Eye (tissue), 1 donor: ENCODE measurements at places on chromosomes 3 and 15.

DNA sequence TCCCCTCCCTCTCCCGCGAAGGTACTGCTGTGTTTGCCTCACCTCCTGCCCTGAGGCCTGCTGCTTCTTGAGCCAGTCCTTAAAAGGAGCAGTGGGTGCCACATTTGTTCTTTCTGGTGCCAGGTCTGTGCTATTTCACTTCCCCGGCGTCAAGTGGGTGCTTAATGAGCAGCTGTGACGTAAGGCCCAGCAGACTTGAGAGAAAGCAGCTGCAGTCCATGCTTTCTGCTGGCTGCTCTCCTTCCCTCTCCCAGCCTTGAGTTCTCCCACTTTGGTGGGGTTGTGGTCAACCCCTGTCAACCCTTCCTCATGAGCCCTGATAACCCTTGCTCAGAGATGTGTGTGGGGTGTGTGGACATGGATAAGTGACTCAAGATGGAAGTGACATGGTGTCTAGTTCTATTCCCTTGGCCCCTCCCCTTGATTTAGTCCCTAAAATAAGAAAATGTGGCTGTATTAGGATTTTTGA is 6.9 kb downstream of the INAFM2 start:
- no peak for DNase-seq

DNA sequence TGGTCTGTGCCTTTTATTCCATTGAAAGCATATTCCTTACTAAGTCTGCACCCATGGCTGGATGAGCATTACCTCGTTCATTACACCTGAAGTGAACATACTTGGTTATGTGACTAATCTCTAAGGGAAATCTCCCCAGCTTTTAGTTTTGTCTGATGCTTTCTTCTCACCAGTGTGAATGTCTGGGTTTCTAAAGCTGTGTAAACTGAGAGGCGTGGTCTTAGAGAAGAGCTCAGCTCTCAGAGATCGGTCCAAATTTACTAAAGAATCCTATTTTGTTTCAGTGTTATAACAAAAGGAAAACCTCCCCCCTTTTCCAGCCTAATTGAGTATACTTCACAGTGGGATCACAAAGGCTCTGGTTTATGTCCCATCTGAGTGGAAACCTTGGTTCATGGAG is 352.3 kb downstream of the PTPRG start:
- DNase-seq = no peak

GRCh38 chr3:126994661-126995245 is 11.8 kb downstream of the PLXNA1 start:
- DNase-seq = no peak

DNA sequence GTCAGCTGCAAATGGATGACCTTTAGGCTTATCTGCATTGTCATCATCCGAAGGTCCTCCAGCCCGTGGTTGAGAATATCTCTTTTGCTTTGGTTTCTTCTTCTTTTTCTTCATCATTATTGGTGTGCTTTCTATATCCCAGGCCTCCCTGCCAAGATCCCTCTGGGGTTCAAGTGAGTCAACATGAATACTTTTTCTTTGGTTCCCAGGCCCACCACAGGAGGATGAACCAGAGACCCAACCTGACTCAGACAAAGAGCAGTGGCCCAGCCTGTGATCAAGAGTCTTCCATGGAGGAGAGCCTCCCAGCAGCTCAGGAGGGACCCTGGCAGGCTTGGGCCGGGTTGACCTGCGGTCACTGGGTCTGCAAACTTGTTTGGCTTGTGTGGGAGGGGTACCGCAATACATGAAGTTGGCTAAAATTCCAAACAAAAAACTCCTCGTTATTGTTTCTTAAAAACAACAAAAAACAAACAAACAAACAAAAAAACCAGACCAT is 104.2 kb downstream of the MAP4 start:
- no peak for DNase-seq

DNA sequence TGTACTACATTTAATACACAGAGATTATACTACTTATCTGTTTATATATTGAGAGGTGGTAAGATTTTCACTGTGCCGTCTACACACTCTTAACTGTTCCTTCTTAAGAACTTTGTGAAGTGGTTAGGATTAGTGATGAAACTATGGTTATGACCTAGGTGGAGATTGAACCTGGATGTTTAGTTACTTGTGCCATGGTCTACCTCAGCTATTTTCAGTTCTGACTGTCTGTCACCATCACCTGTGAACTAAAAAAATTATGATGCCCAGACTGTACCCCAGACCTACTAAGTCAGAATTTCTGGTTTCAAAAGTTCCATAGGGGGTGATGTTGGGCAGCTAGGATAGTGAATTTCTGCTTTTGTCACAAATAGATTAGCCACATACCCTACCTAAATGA is 6.4 kb downstream of the RASA2 start:
- no peak for DNase-seq

DNA sequence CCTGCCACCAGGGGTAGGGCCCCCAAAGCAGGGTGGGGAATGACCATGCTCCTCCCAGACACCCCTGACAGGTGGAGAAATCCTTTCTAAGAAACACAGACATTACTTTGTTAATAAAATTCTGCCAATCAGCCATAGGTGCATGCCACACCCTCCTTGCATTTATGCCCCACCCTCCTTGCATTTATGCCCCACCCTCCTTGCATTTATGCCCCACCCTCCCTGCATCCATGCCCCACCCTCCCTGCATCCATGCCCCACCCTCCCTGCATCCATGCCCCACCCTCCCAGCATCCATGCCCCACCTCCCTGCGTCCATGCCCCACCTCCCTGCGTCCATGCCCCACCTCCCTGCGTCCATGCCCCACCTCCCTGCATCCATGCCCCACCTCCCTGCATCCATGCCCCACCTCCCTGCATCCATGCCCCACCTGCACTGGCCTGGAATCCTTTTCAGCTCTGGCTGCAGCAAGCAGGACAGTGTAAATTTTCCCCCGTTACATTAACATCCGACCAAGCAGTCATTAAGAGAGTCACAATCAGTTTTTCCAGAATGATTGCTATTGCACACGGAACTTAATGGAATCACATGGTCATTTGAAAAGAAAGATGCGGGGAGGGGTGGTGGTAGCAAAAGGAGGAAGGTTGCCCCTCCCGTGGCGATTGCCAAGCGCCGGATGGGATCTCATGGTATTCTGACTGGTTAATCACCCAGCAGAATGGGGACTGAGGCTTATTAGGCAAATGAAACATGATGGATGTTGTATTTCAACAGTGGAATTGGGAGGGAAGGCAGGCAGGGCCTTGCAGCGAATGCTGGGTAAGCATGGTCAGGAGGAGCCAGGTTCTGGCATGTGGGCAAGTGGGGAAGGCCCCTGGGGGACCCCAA is 91.2 kb downstream of the TLE3 start:
- DNase-seq = peak; percentile 80

DNA sequence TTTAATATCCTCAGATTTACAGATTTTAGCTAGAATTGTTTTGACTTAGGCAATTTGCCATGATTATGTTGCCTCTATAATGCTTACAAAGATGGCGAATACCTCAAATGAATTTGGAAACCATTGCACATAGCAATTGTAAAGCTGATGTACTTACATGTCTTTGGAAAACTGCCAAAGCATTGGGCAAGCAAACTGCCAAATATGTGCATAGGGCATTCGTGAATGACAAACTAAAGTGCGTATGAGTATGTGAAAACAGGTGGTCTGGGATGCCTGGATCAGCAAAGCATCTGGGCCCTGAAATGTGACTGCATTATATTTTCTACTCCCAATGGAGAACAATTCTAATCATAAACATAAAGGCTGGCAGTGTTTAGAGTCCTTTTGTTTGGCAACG is 445.3 kb upstream of the ROBO1 start:
- peak; percentile 17 for DNase-seq

DNA sequence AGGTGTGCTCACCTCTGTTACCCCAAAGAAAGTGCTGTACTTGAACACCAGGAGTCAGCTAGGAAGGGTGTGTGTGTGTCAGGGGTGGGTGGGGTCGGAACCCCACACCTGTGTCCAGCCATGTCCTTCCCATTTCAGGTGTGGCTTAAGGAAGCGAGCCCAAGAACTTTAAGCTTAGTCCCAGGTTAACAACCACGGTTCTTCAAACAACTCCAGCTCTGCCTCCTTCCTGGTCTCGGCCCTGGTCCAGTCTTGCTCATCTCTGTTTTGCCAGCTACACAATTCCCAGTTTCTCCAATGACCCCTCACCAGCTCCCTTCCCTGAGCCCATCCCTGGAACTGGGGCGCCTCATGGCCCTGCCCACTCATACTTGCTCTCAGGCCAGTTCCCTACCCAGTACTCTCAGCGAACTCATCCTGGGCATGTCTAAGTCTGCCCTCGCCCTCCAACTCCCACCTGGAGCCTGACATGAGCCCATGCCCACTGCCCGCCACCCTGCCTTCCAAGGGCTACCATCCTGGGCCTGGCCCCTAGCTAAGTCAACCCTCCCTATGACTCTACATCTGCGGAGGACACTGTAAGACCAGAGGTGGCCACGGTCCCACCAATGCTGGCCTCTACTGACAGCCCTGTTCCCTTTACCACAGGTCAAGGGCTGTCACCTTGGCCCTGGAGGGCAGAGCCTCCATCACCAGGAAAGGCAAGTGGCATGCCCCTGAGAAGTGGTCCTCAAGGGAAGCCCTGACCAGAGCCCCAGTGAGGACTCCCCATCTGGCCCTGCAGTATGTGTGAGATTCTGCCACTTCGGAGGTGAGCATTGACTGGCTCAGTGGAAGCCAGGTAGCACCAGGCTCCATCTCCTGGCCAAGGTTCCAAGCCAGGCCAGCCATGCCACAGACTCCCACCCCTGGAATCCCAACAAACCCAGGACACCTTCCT is 9.2 kb downstream of the POC1A start:
- DNase-seq = no peak

DNA sequence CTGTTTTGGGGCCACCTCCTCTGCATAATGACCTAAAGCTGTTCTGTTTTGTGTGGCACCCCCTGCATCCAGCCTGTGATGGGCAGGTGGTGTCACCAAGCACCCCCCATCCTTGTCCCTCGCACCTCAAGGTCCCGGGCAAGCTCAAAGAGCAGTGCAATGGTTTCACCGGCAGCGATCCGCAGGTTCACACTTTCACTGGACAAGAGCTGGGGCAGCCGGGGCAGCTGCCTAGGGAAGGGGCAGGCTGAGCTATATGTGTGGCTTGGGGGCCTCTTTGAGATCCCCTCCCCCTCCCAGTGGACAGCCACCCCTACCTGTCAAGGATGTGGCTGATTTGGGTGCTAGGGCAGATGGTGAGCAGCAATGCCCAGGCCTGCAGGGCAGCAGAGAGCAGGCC is 3.1 kb downstream of the IFRD2 start:
- no peak for DNase-seq

DNA sequence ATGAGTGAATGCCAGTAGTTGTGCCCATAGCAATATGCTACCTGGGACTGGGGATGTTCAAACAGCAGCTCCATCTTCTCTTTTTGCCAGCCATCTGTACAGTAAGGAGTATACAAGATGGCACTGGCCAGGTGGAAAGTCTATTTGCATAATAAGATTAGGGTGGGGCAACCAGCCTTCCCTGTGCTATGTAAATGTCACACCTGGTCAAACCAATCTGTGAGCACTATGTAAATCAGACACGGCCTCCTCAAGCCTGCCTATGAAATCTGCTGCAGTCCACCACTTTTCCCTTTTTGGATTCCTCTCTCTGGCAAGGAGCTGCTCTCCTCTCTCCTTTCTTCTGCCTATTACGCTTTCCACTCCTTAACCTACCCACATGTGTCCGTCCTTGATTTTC is 53.0 kb downstream of the C3orf80 start:
- no peak for DNase-seq

DNA sequence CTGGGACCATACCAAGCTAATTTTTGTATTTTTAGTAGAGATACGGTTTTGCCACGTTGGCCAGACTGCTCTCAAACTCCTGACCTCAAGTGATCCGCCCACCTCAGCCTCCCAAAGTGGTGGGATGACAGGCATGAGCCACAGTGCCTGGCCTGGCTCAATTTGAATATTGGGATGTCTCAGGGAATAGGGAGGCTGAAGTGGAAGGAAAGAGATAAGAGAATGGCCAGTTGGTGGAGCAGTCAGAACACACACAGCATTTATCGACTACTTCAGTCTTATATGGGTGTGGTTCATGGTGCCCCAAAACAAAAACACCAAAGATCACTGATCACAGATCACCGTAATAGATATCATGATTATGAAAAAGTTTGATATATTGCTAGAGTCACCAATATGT is 144.4 kb downstream of the GMNC start:
- DNase-seq = no peak

DNA sequence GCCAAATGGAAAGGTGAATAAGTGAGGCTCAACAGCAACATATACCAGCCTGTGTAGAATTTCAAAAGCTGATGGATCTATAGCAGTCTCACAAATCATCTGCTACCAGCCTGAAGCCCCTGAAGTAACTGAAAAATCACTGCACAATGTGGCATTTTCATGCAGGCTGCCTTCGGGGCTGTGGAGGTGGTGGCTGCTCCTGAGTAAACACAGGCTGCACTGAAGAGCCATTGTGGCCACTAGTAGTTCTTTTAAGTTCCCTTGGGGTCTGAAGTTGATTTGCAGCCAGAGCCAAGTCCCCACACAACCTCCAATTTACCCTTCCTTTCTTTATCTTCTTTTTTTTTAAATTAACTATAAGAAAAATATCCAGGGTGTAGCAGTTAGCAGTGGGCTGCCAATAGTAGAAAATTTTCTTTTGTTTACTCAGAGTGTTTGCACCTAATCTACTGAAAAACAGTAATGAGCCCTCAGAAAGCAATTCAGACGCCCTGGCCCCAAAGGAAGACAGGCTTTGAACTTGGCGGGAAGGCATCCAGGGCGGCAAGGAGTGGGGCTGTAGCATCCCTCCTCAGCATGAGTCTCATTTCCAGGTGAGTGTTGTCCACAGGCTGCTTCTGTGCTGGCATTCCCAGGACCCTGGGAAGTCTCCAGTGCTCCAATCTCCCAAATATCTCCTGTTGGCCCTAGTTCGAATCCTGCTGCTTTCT is 13.3 kb upstream of the SUSD5 start:
- DNase-seq = no peak

DNA sequence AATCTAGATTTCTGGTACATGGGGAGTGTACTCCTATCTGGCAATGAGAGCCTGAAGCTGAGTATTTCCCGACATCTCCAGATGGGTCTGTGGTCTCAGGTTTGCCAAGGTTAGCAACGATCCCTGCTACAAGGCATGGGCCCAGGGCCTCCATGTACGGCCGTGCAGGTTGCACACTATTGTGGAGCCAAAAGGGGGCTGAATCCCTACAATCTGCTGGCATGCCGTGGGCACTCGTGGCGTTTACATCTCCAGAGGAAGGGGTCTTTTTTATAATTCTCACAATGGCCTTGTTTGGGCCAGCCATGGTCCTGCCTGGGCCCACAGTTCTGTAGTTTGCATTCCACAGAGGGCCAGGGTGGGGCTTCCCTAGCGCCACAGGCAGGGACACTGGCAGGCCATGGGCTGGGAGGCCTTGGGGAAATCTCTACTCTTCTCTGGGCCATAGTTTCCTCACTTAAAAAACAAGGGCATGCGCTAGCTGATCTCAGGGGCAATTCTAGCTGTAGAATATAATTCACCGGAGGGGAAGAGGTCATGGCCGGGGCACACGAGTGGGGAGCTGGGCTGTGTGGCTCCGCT is 68.9 kb upstream of the TLE3 start:
- no peak for DNase-seq
